ENCODE measurements at places on chromosomes 6 and 20.

DNA sequence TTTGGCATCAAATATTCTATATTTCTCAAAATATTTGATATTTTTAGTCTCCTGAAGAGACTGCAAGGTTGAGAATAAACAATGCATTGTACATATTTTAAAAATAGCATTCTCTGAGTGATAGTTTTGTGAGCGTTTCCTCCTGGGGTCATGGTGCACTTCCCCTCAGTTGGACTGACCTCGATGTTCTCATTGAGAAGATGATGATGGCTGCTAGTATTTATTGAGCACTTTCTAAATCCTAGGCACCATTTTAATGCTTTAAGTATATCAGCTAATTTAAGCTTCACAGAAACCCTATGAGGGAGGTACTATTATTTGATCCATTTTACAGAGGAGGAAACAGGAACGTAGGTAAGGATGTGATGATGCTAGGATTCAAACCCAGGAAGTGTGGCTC lies 18.2 kb downstream of the DSE start:
- DNase-seq = no peak

- DNase-seq = no peak
These were observed 33.9 kb upstream of the PTPRK start for GRCh38 chr6:128554302-128554701.

- no peak for DNase-seq
These were observed 8.7 kb downstream of the ZHX3 start for GRCh38 chr20:41308726-41309413.

- DNase-seq = peak; percentile 48
These were observed at the start of gene ECI2 for GRCh38 chr6:4134841-4135664. TSS of gene ECI2 (minus strand) at chr6:4135575. CDS start at chr6:4135560, 15 bp downstream.

GRCh38 chr20:61382194-61382593 lies 130.1 kb downstream of the CDH4 start:
- no peak for DNase-seq

DNA sequence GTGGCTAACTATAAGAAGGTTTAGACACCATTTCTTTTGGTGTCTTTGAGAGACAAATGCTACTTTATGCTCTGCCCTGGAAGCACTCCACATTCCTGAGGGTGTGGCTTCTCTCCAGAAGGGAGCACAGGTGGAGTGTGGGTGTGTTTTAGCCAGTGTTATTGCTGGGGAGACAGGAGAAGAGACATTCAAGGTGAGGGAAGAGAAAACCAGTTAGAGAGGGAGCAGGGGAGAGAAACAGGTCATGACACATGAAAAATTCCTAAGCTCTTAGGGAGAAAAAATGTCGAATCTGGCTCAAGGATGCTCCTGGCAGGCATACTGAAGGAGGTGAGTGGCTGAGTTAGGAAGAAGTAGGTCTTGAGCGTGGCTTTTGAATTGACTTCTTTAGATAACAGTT lies 292.8 kb downstream of the CLIC5 start:
- no peak for DNase-seq

GRCh38 chr6:89910902-89911240 lies 16.6 kb downstream of the GJA10 start:
- no peak for DNase-seq

DNA sequence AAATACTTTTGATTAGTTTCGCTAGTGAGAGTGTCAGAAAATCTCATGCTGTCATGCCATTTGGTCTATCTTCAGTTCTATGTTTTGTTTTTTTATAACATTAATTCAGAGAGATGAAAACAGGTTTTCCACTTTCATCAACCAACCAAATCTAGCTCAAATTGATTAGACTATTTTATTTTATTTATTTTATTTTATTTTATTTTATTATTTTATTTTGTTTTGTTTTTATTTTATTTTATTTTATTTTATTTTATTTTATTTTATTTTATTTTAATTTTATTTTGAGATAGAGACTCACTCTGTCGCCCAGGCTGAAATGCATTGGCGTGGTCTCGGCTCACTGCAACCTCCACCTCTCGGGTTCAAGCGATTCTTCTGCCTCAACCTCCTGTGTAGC lies 1391.0 kb upstream of the ADGRB3 start:
- no peak for DNase-seq

DNA sequence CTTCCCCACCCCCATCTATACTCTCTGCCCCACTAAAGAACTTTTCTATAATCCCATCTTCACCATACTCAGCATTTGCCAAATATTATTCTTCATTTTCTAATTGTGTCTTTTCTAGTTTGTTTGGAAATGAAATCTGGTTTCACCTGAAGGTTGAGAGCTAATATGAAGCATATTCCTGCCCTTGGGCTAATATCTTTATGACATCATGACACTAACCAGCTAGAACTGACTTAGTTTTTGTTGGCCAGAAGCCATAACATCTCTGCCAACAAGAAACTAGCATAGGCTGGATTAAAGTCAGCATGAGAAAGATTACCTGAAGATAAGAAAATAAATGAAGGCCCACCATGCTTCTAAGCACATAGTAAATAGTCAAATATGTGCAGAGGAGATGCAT lies 16.7 kb downstream of the UNC5CL start:
- no peak for DNase-seq

GRCh38 chr6:157777344-157777743 lies 45.7 kb upstream of the SNX9 start:
- DNase-seq = no peak

- no peak for DNase-seq
These were observed 650.6 kb upstream of the ARID1B start for GRCh38 chr6:156126535-156126934.

DNA sequence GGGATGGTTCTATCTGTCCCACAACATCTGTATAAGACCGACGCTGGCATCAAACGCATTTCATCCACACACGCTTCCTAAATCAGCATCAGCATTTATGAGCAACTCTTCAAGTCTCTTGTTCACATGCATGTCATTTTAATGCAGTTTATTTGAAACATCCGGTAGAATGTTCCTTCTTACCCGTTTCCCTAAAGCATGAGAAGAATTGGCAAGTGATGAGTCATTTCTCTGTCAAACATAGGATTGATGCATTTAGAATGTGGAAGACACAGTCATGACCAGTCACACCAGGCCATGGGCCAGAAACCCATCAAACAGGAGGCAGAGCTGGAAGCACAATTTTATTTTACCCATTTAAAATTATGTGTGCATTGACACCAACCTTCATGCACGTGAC lies 122.8 kb downstream of the UST start:
- DNase-seq = peak; percentile 84

DNA sequence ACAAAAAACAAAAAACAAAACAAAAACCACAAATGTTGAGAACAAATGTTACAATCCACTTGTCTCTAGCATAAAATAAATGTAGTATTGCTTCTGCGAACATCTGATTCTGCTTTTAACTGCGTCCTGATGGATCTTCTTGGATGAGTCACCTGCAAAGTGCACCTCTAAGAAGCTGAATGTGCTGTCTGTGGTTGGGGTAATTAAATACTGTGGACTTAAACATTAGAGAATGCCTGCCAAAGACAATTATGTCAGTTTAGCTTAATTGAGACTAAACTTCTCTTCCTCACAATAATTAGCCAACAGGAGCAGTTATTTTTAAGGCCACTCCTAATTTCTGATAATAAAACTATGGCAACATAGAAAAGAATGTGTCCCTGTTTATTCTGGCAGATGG lies 253.4 kb downstream of the PHACTR1 start:
- no peak for DNase-seq

DNA sequence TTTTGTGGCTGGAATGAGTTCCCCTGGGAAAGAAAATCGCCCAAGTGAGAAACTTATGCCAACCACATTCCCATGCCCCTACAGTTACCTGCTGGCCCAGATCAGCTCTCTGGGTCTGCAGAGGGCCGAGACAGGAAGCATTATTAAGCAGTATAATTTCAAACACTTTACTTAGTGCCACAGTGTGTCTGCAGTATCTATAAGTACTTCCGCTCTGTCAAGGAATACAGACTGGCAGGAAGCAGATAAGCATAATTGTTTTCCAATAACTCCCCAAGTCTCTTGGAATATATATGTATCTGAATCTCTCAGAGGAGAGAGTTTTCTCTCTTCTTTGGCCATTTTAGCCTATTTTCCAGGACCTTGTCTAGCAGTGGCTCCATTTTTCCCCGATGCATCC lies 24.9 kb downstream of the SAYSD1 start:
- DNase-seq = no peak

DNA sequence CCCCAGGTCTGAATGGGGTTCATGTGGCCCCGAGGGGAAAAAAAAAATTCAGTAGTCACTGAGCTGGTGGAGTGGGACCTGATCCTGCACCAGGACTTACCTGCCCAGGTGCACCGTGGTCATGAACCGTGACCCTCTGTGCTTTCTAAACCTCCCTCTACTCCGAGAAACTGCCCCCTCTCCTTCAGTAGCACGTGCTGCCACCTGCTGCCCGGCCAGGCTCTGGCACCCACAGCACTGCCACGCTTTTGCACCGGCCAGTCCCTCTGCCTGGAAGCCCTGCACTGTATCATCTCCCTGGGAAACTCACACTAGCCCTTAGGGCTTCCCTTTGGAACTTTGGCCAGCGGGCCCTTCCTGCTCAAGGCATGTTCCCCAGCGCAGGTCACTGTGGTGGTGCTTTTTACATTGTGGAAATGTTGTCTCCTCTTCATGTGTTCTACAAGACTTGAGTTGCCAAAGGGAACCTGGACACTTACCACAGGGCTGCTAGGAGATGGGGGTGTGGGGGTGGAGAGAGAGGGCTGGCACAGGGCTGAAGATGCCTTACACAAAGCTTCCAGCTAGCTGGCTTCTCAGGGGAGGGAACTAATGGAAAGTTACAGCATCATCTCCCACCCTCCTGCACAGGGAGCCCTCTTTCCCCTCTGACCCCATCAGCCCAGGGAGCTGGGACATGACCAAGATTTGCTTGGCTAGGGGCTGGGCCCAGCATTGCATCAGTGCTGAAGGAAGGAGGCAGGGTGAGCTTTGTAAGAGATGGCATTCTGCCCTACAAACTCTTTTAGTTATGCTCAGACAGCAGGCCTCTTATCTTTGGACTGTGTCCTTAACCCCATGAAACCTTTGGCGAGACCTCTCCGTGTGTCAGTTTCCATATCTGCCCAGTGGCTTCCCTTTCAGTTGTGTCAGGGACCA lies 2.5 kb upstream of the PTPRT start:
- no peak for DNase-seq

- DNase-seq = no peak
These were observed 34.4 kb upstream of the PTPN1 start for GRCh38 chr20:50475681-50476292.

DNA sequence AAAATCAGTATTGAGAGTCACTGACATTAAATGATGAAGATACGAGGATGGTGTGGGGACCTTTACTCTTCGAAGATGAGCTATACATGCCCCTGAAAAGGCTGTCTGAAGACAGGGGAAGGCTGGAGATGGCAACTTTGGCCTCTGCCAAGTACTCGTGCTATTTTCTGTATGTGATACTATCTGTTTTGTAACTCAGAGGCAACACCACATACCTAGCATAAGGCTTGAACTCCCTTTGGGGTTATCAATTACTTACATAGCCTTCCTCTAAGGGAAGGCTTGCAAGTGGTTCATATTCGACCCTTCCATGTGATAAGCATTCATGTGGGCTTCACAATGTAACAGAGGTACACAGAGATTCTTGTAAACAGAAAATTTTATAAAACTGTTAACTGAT lies 68.7 kb upstream of the FBXO30 start:
- DNase-seq = no peak

DNA sequence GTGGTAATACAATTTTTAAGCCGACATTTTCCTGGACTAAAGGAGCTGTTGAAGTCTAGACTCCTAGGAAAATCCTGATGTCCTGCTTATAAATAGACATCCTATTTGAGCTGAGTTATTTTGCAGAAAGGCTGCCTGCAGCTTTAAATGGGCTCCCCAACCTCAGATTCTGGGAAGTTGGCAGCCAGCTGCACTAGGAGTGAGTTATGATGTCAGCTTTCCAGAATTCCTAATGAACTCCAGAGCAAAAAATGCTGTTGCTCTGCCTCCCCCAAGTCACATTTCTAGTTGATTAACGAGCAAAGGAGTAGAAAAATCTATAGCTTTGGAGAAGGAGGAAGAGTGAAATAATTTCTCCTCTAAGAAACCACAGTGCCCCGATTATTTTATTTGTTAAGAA lies 346.3 kb upstream of the SULF2 start:
- DNase-seq = peak; percentile 94

DNA sequence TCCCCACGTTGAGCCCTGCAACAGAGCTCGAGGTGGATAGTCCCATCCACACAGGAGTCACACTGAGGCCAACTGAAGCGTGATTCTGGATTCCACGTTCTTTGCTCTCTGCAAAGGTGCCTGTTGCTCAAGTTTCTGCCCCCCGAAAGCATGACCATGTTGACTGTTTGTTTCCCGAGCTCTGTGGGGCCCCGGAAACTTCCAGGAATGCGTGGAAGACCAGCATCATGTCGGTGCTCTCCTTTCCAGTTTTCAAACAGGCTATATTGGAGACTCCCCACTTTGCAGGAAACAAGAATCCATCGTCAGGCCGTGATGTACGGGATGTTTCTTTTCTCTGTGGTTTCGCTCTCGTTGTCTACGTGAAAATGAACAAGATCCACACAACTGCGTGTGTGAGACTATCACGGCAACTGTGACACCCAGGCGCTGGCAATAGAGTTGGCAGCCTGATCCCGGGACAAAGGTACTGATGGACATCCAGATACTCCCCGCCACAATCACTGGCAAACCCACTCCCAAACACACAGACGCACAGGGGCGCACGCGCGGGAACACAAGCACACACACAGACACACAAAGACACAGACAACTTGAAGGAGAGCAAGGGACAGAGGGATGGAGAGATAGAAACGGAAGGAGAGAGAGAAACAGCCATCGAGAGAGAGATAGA lies 444.6 kb upstream of the DEFB115 start:
- no peak for DNase-seq

GRCh38 chr6:108001696-108002231 lies 43.8 kb upstream of the SEC63 start:
- no peak for DNase-seq

- no peak for DNase-seq
These were observed 29.7 kb downstream of the DOP1A start for GRCh38 chr6:83097204-83097603.

- DNase-seq = no peak
These were observed 66.4 kb downstream of the MDGA1 start for GRCh38 chr6:37631295-37631694.

GRCh38 chr6:130396722-130397121 lies 30.9 kb downstream of the TMEM200A start:
- DNase-seq = no peak

DNA sequence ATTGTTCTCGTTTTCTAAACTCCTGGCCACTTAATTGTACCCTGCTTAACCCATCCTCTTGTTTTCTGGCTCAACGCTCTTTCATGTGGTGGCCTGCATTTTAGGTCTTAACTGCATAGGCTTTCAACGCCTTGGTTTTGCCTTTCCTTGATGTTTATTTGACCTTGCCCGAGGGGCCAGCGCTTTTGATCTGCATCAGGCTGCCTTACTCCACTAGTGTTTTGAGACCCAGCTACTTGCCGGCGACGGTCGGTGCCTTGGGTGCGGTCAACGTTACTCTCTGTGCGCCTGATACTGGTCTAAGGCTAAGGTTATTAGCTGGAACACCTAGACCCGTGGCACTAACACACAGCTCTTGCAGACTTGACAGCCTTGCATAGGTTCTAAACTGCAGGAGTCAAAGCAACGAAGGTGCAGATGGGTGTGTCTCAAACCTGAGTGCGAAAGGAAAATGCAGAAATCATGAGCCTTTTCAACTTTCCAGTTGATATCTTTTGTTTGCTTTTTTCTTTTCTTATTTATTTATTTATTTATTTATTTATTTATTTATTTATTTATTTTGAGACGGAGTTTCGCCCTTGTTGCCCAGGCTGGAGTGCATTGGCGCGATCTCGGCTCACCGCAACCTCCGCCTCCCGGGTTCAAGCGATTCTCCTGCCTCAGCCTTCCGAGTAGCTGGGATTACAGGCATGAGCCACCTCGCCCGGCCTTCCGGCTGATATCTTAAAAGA lies 138.8 kb downstream of the HFE start:
- DNase-seq = no peak

Data from skin of body (tissue), 3 donors.